Fibroblast of skin of right quadriceps (primary cell): ENCODE measurements at places on chromosomes 16 and 17.
A peak's percentile ranks its signal among the peaks of the same experiment; 100 is the strongest.

- no peak for DNase-seq
Observed at GRCh38 chr16:8088820-8089338, 501.4 kb downstream of the TMEM114 start.

GRCh38 chr17:75652934-75653549, 13.9 kb downstream of the RECQL5 start:
- DNase-seq = peak; percentile 35

DNA sequence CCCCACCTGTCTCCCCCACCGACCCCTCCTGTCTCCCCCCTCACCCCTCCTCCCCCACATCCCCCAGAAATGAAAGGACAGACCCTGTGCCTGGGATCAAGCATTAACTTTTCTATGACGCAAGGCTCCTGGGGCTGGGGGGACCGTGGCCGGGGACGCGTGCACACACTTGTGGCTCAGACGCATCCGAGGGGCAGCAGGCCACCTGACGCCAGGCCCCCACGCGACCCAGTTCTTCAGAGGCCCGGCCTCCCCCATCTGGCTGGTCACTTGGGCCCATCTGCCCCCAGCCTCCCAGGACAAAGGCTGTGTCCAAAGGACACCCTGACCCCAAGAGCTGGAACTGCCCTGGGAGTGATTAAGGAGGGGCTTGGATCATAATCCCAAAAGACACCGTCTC, 14.0 kb upstream of the PVALEF start:
- DNase-seq = no peak

GRCh38 chr17:2092253-2092652, 37.4 kb downstream of the HIC1 start:
- DNase-seq = no peak

DNA sequence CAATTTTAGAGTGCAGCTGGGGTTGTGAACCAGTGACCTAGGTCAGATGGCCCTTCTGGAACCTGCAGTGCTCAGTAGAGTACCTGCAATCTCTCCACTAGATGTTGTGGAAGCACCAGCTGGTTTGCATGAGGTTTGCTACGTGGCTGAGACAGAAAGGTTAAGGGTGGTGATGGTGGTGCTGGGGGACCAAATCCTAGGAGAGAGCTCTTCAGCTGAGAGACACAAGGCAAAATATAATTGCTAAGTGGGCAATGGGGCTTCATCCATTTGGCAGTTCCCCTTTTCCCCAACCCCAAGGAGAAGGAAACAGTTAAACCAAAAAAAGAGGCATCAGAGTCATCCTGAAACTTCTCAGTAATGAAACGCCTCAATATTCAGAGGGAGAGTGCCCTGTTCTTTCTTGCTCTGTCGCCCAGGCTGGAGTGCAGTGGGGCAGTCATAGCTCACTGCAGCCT, 13.9 kb downstream of the ITPRIPL2 start:
- DNase-seq = no peak

DNA sequence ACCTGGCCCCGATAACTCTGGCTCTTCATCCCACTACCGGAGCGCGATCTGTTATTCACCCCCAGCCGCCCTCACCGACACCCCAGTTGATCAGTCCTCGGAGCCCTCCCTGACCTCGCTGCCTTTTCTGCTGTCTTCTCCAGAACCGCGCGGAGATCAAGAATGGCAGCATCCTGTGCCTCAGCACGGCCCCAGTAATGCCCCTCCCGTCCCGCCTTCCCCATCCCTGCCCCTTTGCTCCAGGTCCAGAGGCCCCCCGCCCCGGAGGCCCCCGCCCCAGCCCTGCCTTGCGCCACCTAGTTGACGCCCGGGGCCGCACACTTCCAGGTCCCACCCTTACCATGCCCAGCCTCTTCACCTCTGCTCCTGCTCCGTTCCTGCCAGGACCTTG, 872 bp downstream of the ELMO3 start:
- DNase-seq = no peak

GRCh38 chr16:68236137-68236825, 354 bp upstream of the ESRP2 start:
- no peak for DNase-seq

GRCh38 chr17:38361694-38362465, 10.2 kb downstream of the SOCS7 start:
- peak; percentile 67 for DNase-seq

- DNase-seq = no peak
Observed at GRCh38 chr17:82357394-82357793, 1.7 kb upstream of the TEX19 start.

DNA sequence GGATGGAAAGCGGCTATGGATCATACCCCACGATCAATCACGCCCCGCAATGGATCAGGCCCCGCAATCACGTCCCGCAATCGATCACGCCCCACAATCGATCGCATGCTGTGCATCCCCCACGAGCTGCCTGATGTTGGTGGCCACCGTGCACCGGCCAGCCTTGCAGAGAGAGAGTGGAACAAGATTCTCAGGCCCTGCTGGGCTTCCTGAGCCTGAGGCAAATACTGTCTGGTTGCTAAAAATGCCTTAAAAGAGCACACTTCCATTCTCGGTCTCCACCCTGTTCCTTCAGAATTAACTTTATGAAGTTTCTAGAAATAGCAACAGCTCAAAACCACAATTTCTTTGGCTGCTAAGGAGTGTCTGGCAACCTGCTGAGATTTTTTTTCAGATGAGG, 81.5 kb downstream of the VPS53 start:
- no peak for DNase-seq

GRCh38 chr17:77707546-77707945, 251.0 kb upstream of the TNRC6C start:
- no peak for DNase-seq

DNA sequence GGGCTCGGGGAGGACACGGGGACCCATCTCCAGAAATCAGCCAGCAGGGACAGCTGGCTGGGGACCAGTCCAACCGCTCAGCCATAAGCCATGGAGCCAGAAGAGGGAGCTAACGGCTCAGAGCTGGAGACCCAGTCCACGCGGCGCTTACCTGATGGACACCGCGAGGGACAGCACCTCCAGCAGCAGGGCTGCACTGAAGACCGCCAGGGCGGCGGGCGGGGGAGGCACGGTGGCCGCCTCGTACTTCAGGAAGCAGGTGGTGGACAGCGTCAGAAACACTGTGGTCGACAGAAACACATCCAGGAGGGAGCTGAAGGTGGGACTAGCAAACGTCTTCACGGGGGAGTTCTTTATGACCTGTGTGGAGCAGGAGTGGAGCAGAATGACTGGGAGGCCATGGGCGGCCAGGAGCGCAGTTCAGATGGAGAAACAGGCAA, 102.6 kb upstream of the CREBBP start:
- DNase-seq = peak; percentile 63

GRCh38 chr16:52874042-52874441, 178.7 kb downstream of the CHD9NB start:
- DNase-seq = no peak

GRCh38 chr17:59165933-59166342, 10.4 kb downstream of the PRR11 start:
- DNase-seq = peak; percentile 58

DNA sequence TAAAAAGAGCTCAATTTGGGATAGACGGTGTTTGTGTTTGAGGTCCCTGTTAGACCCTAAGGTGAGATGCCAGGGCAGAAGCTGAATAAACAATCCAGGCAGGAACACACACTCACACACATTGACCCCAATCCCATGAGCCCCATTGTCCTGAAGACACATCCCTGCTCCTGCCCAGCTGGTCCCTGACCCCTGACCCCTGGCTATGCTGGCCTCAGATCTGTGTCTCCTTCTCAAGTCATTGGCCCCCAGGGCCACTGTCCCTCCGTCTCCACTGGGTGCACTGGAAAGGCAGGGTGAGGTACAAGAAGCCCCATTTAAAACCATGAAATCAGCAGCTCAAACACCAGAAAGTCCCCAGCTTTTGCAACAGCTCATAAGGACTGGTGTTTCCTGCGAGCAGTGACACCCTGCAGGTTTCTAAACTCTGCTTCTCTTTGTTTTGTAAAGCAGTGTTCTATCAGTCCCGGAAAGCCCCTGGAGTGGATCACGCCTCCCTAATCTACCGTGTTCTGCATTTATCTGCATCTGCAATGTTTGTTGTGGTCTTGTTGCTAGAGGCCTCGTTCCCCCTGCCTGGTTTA, 18.0 kb upstream of the ASGR2 start:
- no peak for DNase-seq

GRCh38 chr16:88331989-88332920, 50.5 kb upstream of the ZNF469 start:
- DNase-seq = peak; percentile 100

DNA sequence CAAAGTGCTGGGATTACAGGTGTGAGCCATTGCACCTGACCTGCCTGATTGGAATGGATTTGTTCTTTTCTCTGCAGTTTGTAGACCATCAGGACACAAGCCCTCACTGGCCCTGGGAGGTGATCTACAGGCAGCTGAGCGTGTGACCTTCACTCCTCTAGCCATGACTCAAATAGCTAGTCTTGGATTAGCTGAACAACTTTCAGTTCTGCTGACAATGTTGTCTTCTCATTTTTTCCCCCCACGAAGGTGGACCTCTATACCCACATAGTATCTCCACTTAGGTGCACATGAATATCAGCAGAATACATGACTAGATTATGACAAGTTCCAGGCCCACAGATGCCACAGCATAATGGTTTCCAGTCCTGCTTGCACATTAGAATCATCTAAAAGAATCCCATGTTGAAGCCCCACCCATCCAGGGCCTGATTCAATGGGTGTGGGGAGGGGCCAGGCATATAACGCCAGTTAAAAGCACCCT, 36.8 kb downstream of the HS3ST3B1 start:
- DNase-seq = no peak

- DNase-seq = peak; percentile 74
Observed at GRCh38 chr16:14449790-14450480, 180.1 kb downstream of the PARN start.

DNA sequence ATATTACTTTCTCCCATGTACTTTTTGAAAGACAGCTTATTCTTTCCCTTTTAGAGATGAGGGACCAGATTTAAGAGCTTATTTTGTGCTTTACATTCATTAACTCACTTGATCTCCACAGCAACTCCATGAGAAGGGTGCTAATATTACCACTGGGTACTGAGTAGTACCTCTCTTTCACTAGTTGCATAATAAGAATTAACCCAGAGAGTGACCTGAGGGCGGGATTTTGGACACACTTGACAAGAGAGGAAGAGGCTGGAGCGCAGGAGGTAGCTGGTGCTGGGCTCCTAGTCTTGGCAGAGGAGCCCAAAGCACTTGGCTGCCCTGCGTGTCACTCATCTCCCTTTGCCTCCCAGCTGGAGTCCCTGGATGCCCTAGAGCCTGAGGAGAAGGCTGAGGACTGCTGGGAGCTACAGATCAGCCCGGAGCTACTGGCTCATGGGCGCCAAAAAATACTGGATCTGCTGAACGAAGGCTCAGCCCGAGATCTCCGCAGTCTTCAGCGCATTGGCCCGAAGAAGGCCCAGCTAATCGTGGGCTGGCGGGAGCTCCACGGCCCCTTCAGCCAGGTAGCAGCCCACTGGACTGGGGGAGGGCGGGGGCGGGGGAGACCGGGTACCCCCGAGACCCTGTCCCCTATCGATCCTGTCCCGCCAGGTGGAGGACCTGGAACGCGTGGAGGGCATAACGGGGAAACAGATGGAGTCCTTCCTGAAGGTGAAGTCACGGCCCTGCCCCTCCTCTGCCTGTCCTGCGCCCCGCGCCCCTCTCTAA, 1.7 kb upstream of the MAZ start:
- no peak for DNase-seq

DNA sequence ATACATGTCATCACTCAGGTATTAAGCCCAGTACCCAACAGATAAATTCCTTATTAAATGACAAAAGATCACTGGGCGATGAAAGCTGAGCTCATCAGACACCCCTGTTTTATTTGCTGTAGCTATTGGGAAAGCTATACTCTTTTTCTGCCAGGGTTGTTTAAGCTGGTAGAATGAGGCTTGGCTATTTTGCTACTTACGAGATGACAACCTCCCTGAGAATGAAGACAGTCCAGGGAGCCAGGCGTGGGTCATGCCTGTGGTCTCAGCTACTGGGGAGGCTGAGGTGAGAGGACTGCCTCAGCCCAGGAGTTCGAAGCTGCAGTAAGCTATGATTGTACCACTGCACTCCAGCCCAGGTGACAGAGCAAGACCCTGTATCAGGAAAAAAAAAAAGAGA, 4.3 kb upstream of the SH2B1 start:
- no peak for DNase-seq

- DNase-seq = no peak
Observed at GRCh38 chr17:17026163-17026562, 16.1 kb upstream of the MPRIP start.

DNA sequence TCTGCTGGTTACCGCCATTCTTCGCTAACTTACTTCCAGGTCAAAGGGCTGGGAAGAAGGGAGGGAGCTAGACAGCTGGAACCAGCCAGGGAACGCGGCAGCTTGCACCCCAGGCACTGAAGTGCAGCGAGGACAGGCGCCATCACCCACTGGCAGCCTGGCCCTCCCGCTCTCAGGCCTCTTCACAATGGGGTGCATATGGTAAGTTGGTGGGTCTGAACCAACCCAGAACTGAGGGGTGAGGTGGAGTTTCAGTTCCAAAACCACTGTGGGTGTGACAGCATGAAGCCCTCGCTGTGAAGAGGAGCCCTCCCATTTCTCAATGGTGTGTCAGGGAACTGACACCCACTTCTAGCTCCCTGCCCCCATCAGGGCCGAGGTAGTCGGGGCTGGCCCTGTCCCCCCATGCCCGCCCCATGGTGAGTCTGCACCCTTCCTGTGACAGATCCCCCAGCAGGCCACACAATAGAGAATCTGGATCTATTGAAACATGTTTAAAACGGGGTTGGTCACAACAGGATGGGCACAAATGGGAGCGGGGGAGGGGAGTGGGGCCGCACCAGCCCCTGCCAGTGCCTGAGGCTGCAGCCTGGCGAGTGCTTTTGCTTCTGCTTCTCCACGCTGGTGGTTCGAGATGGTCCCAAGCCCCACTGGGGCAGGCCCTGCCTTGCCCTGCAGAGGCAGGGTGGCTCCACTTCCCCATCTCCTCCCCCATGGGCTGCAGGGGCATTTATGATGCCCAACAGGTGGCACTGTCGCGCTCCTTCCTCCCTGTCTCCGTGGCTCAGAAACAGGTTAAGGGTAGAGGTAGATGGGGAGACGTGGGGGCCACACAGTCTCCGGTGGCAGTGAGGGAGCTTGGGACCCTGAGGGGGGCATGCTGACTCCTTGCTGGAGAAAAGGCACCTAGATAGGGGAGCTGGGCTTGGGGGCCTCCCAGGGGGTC, 2.3 kb downstream of the LIMD2 start:
- peak; percentile 28 for DNase-seq

DNA sequence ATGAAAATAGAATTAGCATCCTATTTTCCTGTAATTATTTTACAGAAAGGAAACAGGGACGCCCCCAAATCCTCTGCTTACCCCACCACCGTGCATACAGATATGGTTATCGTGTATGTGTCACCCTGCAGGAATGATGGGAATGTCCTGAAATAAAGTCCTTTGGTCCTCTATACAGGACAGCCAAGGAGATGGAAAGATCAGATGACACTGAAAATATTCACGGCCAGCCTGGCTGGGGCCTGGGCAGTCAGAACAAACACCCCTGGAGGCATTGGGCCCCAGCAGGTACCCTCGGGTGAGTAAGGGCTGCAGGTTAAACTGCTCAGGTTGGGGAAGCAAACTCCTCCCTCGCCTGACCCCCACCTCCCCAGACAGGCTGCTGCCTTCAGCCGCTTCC, 368.0 kb downstream of the FOXL1 start:
- peak; percentile 61 for DNase-seq

GRCh38 chr16:72926177-72927070, 121.5 kb downstream of the ZFHX3 start:
- no peak for DNase-seq

GRCh38 chr16:84446596-84447392, 57.7 kb downstream of the MEAK7 start:
- no peak for DNase-seq
